ENCODE measurements at places on chromosomes 13 and 19.

GRCh38 chr13:83829810-83830209 lies 52.5 kb downstream of the SLITRK1 start:
- DNase-seq = no peak

DNA sequence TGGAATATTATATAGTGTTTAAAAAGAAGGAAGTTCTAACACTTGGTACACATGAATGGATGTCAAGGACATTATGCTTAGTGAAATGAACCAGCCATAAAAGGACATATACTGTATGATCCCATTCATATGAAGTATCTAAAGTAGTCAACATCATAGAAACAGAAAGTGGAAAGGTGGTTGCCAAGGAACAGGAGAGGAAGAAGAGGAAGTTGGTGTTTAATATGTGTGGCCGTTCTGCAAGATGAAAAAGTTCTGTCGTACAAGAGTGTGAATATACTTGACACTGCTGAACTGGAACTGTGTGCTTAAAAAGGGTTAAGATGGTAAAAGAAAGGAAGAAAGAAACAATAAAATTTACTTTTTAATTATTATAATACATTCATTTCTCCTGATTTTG lies 33.1 kb upstream of the C1QTNF9 start:
- DNase-seq = no peak

DNA sequence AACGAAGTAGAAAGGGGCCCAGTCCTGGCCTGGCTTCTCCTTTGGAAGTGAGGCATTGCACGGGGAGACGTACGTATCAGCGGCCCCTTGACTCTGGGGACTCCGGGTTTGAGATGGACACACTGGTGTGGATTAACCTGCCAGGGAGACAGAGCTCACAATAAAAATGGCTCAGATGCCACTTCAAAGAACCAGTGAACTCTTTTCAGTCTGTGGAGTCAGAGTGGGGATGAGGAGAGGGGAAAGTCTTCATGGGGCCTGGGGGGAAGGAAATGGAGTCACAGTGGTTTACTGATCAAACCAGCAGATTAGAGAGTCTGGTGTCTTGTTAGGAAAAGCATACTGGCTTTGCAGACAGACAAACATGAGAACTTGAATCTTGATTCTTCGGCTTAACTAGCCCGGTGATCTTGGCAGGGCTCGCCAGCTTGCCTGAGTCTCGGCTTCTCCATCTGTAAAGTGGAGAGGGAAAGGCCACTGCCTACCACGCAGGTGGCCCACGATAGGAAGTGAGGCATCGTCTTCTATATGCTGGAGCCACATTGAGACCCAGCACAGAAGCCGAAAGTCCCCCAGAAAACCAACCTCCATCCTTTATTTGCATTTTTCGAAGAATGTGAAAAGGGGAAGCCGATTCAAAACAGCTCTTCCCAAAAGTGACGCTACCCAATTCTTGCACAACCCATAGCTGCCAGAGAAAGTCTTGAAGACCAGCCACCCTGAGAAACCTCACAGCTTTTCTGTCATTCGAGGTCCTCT lies at the start of gene FFAR1:
Gene FFAR1, plus strand, starts transcription at position 732 of the 759 bp plus-strand sequence. CDS start 3,650 bp downstream, outside the sequence.
- no peak for DNase-seq

DNA sequence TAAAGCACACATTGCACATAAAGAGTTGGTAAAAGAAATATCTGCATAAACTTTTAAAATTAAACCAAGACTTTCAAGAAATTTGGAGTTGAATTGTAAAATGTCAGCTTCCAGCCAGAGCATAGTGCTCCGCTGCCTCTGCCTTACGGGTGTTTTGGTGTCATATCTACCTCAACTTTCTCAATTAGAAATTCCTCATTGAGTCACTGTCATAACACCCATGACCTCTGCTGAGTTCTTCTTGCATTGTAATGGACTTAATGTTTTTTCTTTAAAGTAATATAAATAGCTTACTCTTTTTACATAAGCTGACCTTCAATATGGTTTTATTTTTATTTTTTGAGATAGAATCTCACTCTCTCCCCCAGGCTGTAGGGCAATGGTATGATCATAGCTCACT lies 551.0 kb upstream of the NBEA start:
- DNase-seq = no peak

DNA sequence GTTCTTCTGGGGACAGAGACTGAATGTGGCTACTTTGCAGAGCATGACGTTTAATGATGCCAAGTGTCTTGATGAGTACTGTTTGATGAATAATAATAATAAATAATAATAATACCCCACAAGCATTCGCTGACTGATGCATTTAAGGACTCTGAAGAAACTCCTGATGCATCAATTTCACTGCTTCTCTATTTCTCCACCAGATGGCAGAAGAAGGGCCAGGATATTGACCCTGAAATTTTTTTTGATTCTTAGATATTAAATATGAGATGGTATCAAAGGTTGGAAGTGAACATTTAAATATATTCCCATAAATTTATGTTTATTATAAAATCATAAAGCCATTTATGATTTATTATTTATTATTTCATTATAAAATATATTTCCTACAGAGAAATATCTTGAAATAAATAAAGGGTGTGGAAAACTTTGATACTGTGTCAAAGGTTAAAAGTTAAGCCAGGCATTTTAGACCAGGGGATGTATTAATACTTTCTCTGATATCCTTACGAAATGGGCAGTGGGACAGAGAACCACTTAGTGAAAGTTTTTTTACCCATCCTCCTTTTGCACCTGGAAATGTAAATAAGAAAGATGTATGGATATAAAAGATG lies 170.9 kb downstream of the LACC1 start:
- DNase-seq = peak; percentile 64

- no peak for DNase-seq
Observed at GRCh38 chr13:25707726-25708125, 336.0 kb downstream of the ATP8A2 start.

DNA sequence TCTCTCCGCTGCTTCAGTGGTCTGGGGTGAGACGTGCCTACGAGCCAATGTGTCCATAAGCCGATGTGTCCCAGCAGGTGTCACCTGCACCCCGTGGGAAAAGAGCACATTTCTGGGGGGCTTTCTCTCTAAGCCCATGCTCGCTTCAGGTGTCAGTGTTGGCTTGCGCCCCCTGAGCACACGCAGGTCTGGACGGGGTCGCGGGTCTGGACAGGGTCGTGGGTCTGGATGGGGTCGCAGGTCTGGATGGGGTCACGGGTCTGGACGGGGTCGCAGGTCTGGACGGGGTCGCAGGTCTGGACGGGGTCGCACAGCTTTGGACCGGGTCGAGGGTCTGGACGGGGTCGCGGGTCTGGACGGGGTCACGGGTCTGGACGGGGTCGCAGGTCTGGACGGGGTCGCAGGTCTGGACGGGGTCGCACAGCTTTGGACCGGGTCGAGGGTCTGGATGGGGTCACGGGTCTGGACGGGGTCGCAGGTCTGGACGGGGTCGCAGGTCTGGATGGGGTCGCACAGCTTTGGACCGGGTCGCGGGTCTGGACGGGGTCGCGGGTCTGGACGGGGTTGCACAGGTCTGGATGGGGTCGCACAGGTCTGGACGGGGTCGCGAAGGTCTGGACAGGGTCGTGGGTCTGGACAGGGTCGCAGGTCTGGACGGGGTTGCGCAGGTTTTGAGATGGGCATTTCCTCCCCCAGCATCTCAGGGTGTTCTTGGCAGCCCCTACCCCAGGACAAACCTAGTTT lies 24.5 kb upstream of the TFDP1 start:
- no peak for DNase-seq

DNA sequence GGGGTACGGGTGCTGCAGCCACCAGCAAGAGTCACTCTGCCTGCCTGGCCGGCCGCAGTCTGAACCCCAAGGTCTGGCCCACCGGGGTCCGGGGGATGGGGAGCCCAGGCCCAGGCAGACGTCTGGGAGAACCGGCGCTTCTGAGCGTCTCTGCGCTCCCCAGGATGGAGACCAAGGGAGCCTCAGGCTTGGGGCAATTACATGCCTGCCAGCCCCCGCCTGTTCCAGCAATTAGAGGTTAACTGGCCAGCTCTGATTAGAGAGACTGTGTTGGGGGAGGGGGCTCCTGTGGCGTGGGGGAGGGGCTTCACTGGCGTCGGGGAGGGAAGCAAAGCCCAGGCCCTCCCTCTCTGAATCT lies 11.9 kb downstream of the MEIS3 start:
- DNase-seq = no peak

- DNase-seq = peak; percentile 24
Observed at GRCh38 chr13:44874886-44875630, 114.2 kb downstream of the NUFIP1 start.
